Activated CD8-positive, alpha-beta memory T cell treated with anti-CD3 and anti-CD28 coated beads, Interleukin-2, amount 10 ng/mL, durations not matched to agents 7 days and 5 days (primary cell): ENCODE measurements at places on chromosomes 13 and 19.

GRCh38 chr19:19334989-19335344, 14.3 kb downstream of the MAU2 start:
- H3K4me1 ChIP-seq: no peaks in the 10 kb centered on the region
- peaks cover 14% of the 10 kb centered on the region for H3K36me3 ChIP-seq

DNA sequence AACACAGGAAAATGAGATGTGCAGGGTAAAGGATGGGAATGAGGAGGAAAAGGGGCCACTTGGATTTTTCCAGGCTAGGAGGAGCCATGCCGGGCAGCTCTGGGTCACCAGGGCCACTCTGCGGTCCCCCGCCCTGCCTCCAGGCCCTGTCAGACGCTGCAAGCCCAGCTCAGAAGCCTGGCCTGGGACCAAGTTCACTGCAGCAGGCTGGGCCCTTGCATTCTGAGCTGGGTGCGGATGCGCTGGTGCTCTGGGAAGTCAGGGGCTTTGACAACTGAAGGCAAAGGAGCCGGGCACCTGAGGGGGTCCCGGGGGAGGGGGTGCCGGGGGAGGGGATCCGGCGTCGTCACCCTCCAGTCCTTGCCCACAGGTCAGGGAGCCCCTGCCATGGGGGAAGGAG, 77.5 kb downstream of the WTIP start:
- H3K36me3 ChIP-seq: no peaks in the 10 kb centered on the region
- no peak overlapping the region for H3K4me3 ChIP-seq
- no peak for DNase-seq
- peaks cover 12% of the 10 kb centered on the region for H3K27me3 ChIP-seq
- H3K4me1 ChIP-seq: no peaks in the 10 kb centered on the region

GRCh38 chr19:55091126-55091910, 15.6 kb downstream of the EPS8L1 start:
- H3K27me3 ChIP-seq: peaks cover 19% of the 10 kb centered on the region
- H3K36me3 ChIP-seq: peaks cover 10% of the 10 kb centered on the region
- DNase-seq: no peak
- no peak overlapping the region for H3K27ac ChIP-seq

DNA sequence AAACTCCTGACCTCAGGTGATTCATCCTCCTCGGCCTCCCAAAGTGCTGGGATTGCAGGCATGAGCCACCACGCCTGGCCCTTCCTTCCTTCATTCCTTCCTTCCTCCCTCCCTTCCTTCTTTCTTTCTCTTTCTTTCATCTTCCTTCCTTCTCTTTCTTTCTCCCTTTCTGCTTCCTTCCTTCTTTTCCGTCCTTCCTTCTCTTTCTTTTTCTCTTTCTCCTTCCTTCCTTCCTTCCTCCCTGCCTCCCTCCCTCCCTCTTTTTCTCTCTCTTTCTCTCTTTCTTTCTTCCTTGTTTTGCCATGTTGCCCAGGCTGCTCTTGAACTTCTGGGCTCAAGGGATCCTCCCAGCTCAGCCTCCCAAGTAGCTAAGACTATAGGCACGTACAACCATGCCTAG, 36.5 kb upstream of the MUC16 start:
- no peak overlapping the region for H3K27ac ChIP-seq
- no peak for DNase-seq
- no peaks in the 10 kb centered on the region for H3K4me1 ChIP-seq
- H3K36me3 ChIP-seq: no peaks in the 10 kb centered on the region
- H3K4me3 ChIP-seq: no peak overlapping the region

GRCh38 chr19:3365836-3366752, at the start of gene NFIC:
NFIC (plus strand) TSS chr19:3366583; CDS start chr19:3366637, 54 bp downstream.
- no peaks in the 10 kb centered on the region for H3K36me3 ChIP-seq
- peak; percentile 46 for DNase-seq
- no peak within 1 kb of the TSS for H3K27ac ChIP-seq
- peaks cover 21% of the 10 kb centered on the region for H3K27me3 ChIP-seq

DNA sequence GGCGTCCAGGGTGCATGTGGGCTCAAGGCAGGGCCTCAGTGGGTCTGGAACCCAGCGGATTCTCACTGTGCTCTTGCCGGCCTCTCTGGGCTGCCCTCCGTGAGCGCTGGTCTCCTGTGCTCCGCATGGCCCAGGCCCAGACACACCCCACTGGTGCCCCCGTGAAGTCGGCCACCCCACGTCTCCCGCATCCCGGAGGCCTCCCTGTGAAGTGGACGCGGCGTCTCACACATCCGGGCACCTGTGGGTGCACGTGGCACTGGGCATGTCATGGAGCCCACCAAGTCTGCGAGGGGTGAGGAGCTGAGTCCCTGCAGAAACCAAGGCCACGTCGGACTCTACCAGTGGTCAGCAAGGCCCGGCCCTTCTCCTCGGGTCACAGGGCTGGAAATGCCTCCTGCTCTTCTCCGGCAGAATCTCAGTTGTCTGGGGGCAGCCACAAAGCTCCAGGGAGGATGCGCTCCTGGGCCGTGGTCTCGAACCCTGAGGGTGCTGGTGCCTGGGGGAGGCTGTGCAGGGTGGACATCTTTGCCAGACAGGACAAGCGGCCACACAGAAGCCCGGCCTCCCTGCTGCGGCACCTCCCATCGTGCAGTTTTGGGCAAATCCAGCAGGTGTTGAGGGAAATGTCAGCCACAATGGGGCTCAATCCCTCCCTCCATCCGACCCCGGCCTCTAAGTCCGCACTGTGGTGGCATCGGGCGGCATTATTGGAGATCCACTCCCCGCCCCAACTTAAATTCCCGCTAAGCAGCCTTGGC, 2.2 kb downstream of the C13orf46 start:
- no peak overlapping the region for H3K4me3 ChIP-seq
- H3K4me1 ChIP-seq: no peaks in the 10 kb centered on the region
- DNase-seq: no peak
- H3K27ac ChIP-seq: no peak overlapping the region
- peaks cover 1% of the 10 kb centered on the region for H3K36me3 ChIP-seq

GRCh38 chr19:50780753-50781435, 9.3 kb upstream of the ACP4 start:
- no peaks in the 10 kb centered on the region for H3K36me3 ChIP-seq
- H3K27me3 ChIP-seq: peaks cover 51% of the 10 kb centered on the region
- H3K4me3 ChIP-seq: no peak overlapping the region
- H3K4me1 ChIP-seq: peaks cover 5% of the 10 kb centered on the region
- no peak overlapping the region for H3K27ac ChIP-seq
- no peak for DNase-seq

- no peak overlapping the region for H3K4me3 ChIP-seq
- no peaks in the 10 kb centered on the region for H3K4me1 ChIP-seq
- DNase-seq: no peak
- no peaks in the 10 kb centered on the region for H3K27me3 ChIP-seq
- H3K27ac ChIP-seq: no peak overlapping the region
- H3K36me3 ChIP-seq: peaks cover 10% of the 10 kb centered on the region
Observed at GRCh38 chr19:13964776-13965175, 12.5 kb downstream of the DCAF15 start.
